SJSA1 (cell line): ENCODE measurements at places on chromosomes 5 and 9. TPM values are rescaled to one million over a fixed set of nuclear protein-coding genes. Genes with fewer than 3 reads are reported as not detected.
A peak's percentile ranks its signal among the peaks of the same experiment; 100 is the strongest.

ORM2 gene
- not detected in 2 replicates for total RNA-seq

TMEM161B gene
- total RNA-seq = 13.5 and 15.2 TPM in 2 replicates

DNA sequence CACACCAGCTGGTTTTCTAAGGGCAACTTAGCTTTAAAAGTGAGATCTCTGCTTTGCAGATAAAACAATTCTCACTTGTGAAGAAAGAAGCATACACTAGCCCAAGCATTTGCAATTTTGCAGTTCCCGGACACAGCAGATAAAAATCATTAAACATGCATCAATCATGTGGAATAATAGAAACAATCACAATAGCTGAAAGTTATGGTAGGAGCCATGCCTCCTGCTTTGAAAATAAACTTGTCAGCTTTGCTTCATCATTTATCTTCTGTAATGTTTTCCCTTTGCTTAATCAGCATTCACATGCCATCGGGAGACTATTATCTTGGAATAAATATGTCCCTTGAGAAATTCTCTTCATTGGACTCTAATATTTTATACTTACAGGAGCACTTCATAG lies 60.3 kb upstream of the DAB2 start:
- no peak for DNase-seq

CKS2 gene
- 141 and 327 TPM in 2 replicates for total RNA-seq

SCGB3A2 gene
- not detected in 2 replicates for total RNA-seq

C9 gene
- 0.37 TPM in 1 of 2 replicates, not detected in the other for total RNA-seq

ZNF658 gene
- 1.2 and 2.5 TPM in 2 replicates for total RNA-seq

MLANA gene
- not detected in 2 replicates for total RNA-seq

AQP7 gene
- not detected in 2 replicates for total RNA-seq

- DNase-seq = no peak
Measured at GRCh38 chr5:177468685-177469628, 4.5 kb downstream of the DBN1 start.

DNA sequence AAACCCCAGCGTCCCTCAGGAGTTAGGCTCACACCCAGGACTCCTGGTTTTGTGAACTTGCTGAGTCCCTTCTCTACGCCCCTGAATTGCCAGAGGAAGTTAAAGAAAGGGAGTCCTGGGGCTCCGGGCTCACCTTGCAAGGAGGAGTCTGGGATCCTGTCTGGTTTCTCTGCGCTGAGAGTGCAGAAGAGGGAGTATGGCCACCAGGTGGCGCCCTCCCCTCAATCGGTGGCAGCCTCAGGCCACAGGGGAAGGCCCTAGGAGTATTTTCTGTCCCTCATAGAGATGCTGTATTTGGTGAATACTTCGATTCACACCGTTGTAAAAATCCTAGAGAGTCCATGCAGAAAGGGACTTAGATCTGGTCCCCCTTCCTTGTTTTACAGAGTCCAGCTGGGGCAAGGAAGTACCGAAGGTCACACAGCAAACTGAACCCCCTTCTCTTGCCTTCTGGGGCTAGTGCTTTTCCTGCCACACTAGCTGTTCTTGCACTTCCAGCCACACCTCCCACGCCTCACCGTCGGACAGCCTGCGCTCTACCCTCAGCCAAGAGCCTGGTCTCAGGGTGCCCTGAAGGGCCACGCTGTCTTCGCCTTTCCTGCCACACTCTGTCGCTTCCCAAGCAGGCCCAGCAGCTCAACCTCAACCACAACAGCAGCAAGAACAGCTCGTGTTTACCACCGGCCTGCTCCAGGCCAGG lies 10.2 kb downstream of the HAND1 start:
- peak; percentile 85 for DNase-seq

DNA sequence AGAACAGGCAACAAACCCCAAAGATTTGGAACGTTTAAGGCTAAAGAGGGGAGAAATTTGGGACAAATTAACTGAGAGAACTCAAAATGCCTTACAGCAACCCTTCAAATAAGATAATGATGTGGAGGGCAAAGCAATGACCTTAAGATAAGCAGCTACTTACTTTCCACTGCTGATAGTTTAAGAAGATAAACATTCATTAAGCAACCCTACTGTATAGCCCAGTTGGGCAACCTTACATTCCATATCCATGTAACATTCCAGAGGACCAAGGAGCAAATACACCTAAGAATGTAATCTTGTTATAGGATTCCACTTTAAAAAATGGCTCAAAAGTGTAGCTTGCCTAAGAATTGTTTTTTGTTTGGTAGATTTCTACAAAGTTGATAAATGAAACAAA lies 14.8 kb downstream of the ETF1 start:
- DNase-seq = no peak

GRCh38 chr5:109247986-109248385 lies 161.8 kb downstream of the PJA2 start:
- no peak for DNase-seq

GRCh38 chr5:126811515-126812198 lies 34.7 kb downstream of the LMNB1 start:
- no peak for DNase-seq

DNA sequence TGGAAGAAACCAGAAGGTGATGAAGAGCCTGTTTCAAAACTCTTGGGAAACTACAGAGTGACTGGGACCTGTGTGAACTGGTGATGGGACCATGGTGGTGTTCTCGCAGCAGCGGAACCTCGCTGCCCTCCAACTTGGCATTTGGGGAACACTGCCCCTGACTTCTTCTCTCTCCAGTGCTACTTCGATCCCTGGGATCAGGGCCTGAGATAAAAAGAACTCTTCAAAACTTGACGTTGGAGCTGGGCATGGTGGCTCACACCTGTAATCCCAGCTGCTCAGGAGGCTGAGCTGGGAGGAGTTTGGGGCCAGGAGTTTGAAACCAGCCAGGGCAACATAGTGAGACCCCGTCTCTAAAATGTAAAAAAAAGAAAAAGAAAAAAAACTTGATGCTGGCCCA lies 18.1 kb downstream of the PITX1 start:
- peak; percentile 37 for DNase-seq

MELK gene
- total RNA-seq = 24.7 and 43.9 TPM in 2 replicates

DNA sequence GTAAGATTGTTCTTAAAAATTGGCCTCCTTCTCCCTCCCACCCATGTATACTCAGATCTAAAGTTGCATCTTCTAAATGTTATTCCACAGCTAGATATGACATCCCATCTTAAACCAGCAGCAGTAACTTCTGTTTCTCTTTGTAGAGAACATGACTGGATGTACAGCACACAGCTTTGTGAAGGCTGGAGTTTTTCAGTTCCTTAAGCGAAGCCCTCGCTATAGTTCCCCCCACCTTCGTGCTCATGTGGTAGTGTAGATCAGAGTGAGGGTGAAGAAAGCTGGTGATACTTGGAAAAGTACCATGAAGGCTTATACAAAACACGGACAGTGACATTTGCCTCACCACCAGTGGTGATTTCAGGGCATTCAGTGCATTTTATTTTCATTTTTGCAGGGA lies 137.5 kb downstream of the MAT2B start:
- DNase-seq = no peak

DNA sequence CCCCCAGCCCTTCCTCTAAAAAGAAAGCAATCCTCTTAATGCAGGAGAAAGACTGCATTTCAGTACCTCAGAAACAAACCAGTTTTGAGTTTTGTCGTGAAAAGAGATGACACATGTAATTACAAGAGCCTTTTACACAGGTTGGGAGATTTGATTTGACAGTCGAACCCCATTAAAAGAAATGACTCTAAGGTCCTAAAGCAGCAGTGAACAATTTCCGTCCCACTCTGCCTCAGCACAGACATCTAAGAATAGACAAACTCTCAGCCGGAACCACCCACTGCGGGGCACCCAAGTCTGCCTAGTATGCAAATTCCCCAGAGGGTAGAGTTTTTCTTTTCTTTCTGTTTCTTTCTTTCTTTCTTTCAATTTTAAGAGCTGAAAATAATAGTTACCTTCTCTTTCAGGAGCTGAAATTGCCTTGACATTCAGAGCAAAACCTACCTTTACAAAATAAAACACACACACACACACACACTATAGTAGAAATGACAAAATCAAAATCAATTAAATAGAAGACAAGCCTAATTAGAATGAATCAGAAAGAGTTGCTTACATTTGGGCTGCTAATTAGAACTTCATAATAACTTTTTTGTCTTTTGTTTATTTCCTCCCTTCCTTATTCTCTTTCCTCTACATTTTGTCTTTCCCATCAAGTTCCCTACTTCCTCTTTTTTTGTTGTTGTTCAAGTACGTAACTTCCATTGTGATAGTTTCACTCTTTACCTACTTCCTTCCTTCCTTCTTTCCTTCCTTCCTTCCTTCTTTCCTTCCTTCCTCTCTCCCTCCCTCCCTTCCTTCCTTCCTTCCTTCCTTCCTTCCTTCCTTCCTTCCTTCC lies 65.1 kb downstream of the BASP1 start:
- peak; percentile 57 for DNase-seq

TMC1 gene
- 0.06 and 0.84 TPM in 2 replicates for total RNA-seq

DNA sequence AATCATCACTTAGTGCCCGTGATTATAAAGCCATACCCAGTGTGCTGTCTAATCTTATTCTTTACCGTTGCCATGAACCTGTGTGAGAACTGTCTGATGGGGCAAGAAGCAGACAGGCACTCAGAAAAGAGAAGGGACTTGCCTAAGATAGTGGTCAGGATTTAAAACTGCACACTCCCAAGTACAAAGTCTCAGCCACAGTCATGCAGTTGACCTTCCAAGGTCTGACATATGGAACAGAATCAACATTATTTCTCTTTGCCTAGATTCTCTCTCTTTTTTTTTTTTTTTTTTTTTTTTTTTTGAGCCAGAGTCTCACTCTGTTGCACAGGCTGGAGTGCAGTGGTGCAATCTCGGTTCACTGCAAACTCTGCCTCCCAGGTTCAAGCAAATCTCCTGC lies 1.9 kb upstream of the PPP2CA start:
- DNase-seq = no peak

DNA sequence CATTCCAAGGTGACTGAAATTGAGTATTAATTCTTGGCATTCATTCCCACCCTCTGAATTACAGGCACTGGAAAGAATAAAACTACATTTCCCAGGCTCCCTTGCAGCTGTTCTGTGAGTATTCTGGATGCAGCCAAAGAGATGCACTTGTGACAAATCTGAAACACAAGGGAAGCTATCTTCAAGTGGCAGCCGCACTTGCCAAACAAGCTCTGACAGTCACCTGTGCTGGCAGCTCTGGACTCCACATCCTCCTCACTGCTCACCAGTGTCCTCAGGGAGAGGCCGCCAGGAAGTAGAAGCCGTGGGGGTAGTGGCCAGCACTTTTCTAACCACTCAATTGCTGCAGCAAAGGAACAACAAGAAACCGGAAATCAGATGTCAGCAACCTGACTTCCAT lies 275.0 kb downstream of the NR2F1-AS1 start:
- no peak for DNase-seq

GRCh38 chr5:152113401-152113800 lies 188.8 kb upstream of the GLRA1 start:
- DNase-seq = no peak

GRCh38 chr5:4095918-4096630 lies 500.4 kb downstream of the IRX1 start:
- no peak for DNase-seq

DNA sequence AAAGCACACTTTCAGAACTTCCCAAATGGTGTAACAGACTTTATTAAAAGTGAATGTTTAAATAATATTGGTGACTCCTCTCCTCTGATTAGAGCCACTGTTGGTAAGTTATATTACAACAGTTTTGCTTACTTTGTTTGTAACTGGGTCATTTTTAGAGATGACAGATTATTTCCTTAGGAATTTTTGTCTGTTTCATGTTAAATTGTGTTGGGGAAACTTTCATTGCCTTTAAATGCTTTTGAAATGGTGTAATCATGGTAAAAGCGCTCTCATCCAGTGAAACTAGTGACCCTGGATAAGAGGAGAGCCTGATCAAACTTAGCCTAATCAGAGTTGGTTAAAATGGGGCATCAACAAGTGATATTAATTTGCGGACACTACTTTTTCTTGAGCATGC lies 39.4 kb downstream of the TNPO1 start:
- no peak for DNase-seq

PTGER4 gene
- total RNA-seq = 22.5 and 27.6 TPM in 2 replicates

- no peak for DNase-seq
Measured at GRCh38 chr9:135283671-135284070, 195.9 kb upstream of the PPP1R26 start.

GRCh38 chr5:173507171-173507570 lies 109.3 kb downstream of the BOD1 start:
- no peak for DNase-seq

GRCh38 chr9:126991183-126991582 lies 76.6 kb downstream of the RALGPS1 start:
- no peak for DNase-seq

DNA sequence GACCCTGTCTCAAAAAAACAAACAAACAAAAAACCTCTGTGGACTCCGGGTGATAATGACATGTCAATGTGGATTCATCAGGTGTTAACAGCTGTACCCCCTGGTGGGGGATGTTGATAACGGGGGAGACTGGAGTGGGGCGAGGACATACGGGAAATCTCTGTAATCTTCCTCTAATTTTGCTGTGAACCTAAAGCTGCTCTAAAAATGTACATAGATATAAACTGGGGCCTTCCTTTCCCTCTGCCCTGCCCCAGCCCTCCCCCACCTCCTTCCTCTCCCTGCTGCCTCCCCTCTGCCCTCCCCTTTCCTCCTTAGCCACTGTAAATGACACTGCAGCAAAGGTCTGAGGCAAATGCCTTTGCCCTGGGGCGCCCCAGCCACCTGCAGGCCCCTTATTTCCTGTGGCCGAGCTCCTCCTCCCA lies 1.4 kb upstream of the CEL start:
- no peak for DNase-seq

FAT2 gene
- under 0.01 TPM in 1 of 2 replicates, not detected in the other for total RNA-seq

GRCh38 chr5:27010646-27011045 lies 27.7 kb downstream of the CDH9 start:
- DNase-seq = no peak

SHISAL2B gene
- total RNA-seq = not detected in 2 replicates

FOXD4L5 gene
- total RNA-seq = not detected in 2 replicates
